Stimulated activated naive CD4-positive, alpha-beta T cell treated with Interleukin-2 at 50 U/mL for 16 hours (primary cell): ENCODE measurements at places on chromosomes 5 and 9.

- no peak for DNase-seq
Observed at GRCh38 chr5:40452874-40453624, 226.7 kb upstream of the PTGER4 start.

DNA sequence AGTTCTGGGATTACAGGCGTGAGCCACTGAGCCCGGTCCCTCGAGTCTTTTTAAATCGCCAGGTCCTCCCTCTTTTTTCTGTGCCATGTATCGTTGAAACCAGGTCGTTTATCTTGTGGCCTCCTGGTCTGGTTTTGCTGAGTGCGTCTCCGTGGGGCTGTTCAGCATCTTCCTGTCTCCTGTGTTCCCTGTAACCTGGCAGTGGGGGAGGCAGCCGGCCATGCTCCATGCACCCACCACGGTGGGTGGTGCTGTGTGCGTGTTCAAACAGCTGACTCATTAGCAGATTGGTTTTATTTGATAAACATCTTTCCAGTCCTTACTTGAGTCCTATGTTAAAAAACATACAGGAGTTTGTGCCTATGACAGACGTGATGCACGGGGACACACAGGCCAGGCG lies 2.7 kb downstream of the RNU6ATAC start:
- DNase-seq: no peak

GRCh38 chr9:71303351-71303750 lies 181.9 kb upstream of the TRPM3 start:
- no peak for DNase-seq

DNA sequence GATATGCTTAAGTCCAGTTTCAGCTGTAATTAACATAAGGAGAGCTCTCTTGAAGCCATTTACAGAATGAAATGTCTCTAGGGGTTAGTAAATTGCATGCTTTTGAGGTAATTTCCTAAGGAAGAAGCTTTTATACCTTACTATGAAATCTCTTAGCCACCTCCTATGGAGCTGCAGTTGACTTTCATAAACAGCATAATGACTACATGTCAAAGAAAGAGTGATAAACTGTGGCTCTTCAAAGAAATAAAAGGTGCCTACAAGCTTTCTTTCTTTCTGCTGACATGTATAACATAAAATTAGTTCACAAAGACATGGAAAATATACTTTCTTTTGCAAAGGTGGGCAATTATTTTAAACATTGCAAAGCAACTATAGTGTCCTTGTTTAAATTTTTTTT lies 90.8 kb downstream of the TMEM167A start:
- no peak for DNase-seq

DNA sequence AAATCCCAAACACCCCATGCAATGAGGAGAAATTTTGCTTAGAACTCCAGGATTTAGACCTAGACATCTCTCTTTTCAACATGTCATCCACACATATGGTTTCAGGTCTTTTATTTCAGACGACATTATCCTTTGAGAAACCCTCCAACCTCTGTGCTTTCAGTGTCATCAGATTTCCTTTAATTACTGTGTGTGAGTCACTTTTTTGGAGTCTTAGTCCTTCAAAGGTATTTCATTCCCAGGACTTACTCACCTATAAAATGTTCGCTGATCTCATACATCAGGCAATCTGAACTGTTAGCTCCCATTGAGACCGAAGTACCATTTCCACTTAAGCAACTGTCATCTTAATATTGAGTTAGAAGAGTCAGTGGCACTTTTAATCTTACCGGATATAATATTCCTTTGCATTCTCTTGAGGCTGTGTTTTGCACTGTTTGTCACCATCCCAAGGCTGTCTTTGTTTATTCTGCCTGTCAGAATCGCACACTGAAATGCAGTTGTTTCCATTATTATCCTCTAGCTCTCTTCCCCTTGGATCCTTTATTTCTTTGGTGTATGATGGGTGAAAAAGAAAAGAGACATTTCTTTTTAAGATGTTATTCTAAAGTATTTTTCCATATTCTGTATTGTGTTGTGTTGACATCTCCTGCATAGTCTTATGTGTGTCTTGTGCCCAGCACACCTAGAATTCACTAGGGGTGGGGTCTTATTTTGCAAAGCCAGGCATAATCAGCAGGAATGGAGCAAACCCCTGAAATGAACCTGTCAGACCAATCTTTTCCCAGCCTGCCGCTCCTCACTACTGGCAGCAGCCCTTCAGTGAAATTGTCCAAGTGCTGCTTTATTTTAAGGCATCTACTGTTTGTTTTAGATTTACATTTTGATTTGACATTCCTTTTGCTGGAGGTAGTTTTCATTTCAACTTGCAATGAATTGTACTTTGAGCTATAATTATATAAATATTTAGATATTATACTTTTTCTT lies 155.4 kb downstream of the PAM start:
- no peak for DNase-seq

- DNase-seq: no peak
Observed at GRCh38 chr9:7467186-7467585, 332.4 kb downstream of the DMAC1 start.

- DNase-seq: no peak
Observed at GRCh38 chr9:84570482-84571154, 98.9 kb upstream of the NTRK2 start.

- DNase-seq: no peak
Observed at GRCh38 chr5:158881091-158881880, 218.4 kb downstream of the EBF1 start.

GRCh38 chr5:141585594-141585993 lies 33.2 kb downstream of the DIAPH1 start:
- no peak for DNase-seq

- no peak for DNase-seq
Observed at GRCh38 chr5:139147483-139148087, 50.6 kb downstream of the SIL1 start.

- no peak for DNase-seq
Observed at GRCh38 chr5:493119-493701, 31.0 kb downstream of the SLC9A3 start.

- DNase-seq: no peak
Observed at GRCh38 chr9:79240774-79241173, 331.0 kb upstream of the TLE4 start.

- no peak for DNase-seq
Observed at GRCh38 chr5:34767180-34767579, 71.8 kb upstream of the TTC23L start.

DNA sequence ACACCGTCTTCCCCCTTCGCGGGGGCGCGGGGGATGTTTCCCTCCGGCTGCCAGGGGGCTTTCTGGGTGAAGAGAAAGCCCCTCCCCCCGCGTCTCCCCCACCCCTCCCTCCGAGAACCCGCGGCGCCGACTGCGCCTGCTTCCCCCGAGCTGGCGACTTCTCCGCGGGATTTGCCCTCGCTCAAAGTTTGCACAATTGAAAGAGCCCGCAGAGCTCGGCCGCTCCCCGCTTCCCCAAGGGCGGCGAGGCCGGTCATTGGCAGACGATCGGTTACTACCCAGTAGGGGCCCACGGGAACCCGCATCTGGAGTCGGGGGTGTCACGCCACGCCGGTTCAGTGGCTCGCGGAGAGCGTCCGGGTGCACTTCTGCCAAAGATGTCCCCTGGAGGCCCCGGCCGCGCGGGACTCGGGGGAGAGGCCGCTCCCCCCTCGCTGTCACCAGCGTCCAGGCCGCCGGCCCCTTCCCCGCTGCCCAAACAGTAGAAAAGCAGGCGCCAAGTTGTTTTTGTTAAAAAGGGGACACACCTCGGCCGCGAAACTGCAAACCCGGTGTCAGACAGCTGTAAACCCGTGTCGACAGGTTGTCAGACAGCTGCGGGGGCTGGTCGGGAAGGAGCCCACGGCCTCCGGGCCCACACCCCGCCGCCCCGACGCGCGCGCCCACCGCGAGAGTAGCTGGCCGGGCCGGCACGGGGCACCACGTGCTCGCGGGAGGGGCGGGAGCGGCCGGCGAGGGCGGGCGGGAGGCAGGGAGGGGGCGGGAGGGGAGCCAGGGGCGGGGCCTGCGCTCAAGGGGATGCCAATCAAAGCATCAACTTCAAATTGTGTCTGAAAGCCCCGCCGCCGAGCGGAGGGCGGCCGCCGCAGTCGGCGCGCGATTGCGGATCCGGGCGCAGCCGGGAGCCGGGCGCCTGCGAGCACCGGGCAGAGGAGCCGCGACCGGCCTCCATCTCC lies at the start of gene IRX1:
IRX1 (plus strand) TSS at position 827 of the 956 bp plus-strand sequence. CDS start 274 bp downstream, outside the sequence.
- no peak for DNase-seq

- no peak for DNase-seq
Observed at GRCh38 chr9:131411719-131412681, 18.1 kb downstream of the PRRC2B start.

GRCh38 chr5:146466521-146467349 lies 19.6 kb downstream of the TCERG1 start:
- DNase-seq: no peak

DNA sequence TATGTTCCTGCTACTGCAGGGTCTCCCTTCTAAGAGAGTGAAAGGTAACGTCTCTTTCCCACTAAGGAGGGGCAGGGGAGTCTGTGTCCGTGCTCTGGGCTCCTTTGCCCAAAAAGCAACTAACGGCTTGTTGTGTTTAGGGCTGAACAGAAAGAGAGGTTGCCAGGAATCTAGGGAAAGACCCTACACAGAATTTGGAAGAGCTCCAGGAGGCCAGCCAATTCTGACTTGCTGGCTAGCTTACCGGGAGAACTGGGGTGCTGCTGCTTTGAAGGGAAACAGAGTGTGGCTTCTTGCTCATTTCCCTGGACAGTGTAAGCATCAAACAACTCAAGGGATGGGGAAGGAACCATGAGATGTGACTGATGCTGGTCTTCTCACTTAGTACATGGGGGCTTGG lies 176.1 kb downstream of the GADD45G start:
- no peak for DNase-seq
